ENCODE measurements at places on chromosomes 2 and 18.

GRCh38 chr18:23916338-23916737 lies 98.2 kb upstream of the TTC39C start:
- DNase-seq, result no peak

DNA sequence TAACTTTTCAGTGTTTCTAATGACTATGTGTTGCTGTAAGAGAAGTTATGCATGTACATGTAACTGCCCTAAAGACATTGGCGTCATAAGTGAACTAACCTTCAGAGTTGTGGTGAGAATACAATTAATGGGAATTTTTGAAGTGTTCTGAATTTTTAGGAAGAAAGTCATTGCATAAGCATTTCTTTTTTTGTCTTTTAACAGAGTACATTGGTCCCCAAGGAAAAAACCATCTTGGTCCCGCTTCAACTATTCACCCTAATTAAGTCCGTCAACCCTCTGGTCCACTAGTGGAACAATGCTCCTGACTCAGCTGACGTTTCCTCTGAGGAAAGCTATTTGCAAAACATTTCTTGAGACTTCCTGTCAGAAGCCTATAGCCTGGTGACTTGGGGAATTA lies 41.1 kb upstream of the VIT start:
- no peak for DNase-seq

GRCh38 chr18:59054496-59055287 lies 85.0 kb upstream of the SEC11C start:
- DNase-seq, result peak; percentile 75

- DNase-seq, result no peak
Observed at GRCh38 chr18:44681076-44681970, 635 bp downstream of the SETBP1 start.

DNA sequence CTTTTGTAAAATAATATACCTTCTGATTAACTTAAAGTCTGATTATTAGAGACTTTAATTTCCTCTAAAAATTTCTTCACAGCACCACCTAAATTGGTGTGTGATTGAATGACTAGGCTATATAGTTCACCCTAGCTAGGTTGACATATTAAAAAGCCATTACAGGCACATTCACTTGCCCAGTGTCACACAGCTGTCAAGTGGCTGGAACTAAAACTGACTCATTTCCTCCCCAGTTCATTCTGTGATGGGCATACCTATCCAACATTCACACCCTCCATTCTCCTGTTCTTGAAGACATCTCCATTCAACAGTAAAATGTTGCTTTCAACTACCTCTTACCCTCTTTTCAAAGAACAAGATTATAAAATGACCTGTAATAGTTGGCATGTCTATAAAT lies 334.5 kb downstream of the ARHGAP15 start:
- no peak for DNase-seq

- DNase-seq, result no peak
Observed at GRCh38 chr2:17962876-17963275, 84.4 kb downstream of the KCNS3 start.
